KBM-7 (cell line): ENCODE measurements at places on chromosomes 2 and 18.

- DNase-seq: peak; percentile 72
These were observed 93.9 kb downstream of the EVA1A start for GRCh38 chr2:75466708-75467311.

GRCh38 chr18:11251229-11251890, 102.0 kb upstream of the PIEZO2 start:
- DNase-seq: no peak

- DNase-seq: no peak
These were observed 119.7 kb downstream of the METTL4 start for GRCh38 chr18:2451556-2451955.

DNA sequence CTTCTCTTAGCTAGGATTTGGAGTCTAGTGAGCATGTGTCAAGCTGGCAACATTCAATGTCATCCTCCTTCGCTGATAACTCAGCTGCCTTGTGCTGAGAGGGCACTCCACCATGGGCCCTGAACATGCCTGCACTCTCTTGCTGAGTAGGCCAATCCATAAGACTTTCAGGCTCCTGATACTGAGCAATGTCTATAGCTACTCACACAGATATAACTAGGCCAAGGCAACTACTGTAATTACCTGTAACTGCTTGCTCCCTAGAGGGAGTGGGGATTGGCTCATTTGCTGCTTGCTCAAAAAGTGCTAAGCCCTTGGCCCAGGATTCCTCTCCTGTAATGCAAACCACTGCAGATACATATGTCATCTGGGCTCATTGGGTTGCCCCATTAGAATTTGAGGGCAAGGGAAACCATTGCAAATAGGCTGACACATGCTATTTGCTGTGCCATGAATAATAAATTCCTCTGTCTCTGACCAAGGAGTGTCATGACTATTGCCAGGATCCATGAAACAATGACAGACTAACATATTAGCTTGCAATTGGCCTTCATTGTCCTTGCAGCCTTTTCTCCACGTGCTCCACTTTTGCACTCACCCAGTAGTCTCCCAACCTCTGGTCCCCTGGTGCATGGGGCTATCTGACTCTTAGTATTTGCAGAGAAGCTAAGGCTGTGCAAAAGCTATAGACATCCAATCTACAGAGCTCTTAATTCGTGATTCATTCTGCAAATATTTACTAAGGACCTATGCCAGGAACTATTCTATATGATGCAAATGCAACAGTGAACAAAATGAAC, 36.9 kb upstream of the BMPR2 start:
- DNase-seq: no peak

DNA sequence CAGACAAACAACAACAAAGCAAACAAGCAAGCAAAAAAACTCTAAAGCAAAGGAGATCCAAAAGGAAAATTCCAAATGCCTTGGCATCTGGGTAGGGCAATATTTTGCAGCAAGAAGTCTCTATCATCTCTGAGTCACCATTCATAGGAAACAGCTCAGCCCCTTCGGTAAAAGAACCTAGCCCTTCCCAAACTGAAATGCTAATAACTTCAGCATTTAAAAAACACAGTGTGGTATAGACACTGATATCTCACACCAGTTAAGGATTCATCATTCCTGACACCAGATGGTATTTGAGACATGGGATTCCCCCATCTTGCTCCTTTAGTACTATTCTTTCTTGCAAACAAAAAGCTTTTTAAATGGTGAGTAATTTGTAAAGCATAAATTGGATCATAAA, 491.8 kb downstream of the TXNL1 start:
- no peak for DNase-seq

DNA sequence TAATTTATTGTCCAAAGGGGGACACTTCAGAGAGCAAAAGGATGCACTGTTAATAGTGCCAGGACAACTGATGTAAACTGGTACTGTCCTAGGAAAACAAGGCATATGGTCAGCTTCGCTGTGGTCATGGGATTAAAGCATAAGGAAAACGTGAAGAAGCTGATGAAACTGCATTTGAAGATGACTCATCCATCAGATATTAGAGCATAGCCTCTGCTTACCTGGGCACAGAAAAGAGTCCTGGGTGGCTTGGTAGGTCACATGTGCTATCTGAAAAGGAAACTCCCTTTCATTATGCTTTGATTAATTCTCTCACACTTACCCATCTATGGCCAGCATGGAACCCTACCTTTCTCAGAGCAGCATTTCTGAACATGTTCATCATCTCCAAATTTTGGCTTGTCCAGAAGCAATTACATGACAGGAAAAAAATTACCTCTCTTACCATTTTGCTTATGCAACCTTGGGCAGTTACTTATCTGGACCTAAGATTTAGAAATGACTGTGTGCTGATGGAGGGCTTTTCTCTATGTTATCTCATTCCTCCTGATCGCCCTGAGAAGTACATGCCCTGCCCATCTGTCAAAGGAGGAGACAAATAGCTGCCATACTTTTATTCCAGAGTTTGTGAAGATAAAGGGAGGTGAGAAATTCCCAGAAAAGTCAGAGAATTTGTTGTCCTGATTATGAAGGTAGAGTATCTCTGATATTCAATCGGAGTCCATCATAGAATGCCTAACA, 275.3 kb upstream of the SLC14A2 start:
- no peak for DNase-seq

DNA sequence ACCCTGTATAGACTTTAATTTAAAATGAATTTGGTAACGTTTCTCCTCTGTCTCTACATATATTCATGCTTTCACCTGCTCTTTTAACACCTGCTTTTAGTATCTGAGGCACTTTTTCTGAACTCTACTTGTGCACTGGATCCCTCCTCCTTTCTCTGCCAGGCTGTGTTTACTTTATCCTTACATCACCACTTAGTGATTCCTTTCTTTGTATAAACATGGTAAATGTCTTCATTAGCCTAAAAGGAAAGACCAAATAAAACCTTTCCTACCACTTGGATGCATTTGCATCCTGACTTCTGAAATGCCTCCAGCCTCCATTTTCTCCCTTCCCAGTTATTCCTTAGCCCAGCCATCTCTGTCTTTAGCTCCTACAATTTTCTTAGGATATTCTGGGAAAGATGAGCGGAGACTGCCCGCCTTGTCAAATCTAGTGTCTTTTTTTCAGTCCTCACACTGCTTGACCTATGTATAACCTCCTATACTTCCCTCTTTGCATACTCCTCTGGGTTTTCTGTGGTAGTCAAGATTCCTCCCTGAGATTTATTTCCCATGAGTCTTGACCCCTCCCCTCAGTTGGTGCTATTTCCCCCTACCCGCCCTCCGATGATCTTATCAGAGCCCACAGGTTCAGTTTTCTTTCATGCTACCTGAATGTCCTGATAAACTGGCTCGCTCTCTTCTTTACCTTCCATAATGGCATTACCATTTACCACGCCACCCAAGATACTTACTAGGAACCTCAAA, 44.8 kb downstream of the REL start:
- peak; percentile 47 for DNase-seq

DNA sequence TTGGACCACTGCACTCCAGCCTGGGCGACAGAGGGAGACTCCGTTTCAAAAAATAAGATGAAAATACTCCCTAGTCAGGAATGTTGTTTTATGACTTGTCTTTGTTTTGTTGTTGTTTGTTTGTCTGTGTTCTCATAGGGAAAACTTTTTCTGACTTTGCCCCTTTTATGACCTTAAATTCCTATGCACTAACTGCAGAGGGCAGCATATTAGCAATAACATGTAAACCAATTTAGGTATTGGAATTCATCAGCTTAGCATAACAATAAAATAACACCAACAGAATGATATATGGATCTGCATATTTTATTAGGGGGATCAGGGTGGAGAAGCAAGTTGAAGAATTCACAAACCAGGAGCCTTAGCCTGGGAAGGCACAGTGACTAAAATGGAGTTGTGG, 631.5 kb downstream of the SUCLG1 start:
- no peak for DNase-seq

- DNase-seq: peak; percentile 54
These were observed 1.8 kb downstream of the ATP9B start for GRCh38 chr18:79071037-79071436.

DNA sequence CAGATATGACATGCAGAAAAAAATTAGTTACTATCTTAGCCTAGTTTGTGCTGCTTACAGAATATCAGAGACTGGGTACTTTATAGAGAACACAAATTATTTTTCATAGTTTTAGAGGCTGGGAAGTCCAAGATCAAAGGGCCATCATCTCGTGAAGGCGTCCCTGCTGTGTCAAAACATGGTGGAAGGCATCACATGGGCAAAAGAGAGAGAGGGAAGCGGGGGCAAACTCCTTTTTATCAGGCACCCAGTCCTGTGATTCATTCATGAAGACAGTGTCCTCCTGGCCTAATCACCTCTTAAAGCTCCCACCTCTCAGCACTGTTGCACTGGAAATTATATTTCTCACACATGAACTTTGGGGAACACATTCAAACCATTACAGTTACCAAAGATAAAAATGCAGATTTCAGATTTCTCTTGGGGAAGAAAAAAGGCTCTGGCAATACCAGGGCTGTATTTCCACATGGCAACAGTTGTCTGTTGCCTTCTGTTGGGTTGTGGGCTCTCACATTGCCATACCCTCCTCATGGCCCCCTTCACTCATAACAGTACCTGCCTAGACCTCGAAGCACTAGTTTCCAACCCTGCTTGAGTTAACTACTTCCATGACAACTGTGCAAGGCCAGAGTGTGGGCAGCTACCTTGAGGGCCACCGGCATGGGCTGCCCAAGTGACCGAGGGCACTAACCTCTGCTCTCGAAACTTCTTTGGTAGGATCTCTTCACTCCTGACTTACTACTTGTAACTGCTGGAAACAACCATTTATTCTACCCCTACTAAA, 2.7 kb upstream of the ACTR3 start:
- no peak for DNase-seq

- no peak for DNase-seq
These were observed 277.5 kb downstream of the ETAA1 start for GRCh38 chr2:67674668-67675067.

DNA sequence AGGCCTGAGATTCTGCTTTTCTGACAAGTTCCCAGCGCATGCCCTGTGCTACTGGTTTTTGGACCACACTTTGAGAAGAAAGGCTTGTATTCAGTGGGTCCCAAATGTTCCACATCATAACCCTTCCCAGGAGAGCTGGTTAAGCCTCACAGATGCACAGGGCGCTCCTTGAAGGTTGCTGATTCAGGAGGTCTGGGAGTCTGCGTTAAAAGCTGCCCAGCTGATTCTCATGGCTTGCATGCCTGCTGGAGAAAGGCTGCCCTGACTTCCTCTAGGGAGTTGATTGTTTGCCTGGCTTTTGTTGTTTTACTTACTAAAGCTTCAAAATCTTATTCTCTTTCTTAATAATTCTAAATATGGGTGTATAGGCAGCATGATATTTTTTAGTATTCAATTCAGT, 20.7 kb downstream of the CRYGD start:
- no peak for DNase-seq

DNA sequence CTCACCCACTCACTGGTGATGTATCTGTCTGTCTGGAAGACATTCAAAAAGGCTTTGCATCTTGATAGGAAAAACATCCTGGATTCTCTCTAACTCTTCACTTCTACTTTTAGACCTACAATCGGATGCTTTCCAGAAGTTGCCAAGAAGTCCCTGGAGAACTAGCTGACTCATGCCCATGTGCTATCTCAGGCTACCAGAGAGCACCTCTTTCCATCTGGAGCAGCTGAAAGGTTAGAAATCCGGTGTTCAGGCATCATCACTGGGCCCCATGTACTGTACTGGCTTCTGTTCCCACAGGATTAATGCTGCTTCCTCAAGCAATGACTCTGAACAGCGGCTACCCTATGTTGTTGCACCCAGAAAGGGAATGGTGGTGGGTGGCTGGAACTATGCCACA, 259.0 kb downstream of the NBAS start:
- DNase-seq: no peak

- no peak for DNase-seq
These were observed 10.6 kb downstream of the MFSD6 start for GRCh38 chr2:190418727-190419126.

- DNase-seq: no peak
These were observed 108.8 kb downstream of the SPOPL start for GRCh38 chr2:138610201-138610953.

- DNase-seq: no peak
These were observed 240.7 kb upstream of the FAM98A start for GRCh38 chr2:33839791-33840190.

GRCh38 chr18:70826571-70826970, 537.7 kb downstream of the SOCS6 start:
- DNase-seq: no peak

DNA sequence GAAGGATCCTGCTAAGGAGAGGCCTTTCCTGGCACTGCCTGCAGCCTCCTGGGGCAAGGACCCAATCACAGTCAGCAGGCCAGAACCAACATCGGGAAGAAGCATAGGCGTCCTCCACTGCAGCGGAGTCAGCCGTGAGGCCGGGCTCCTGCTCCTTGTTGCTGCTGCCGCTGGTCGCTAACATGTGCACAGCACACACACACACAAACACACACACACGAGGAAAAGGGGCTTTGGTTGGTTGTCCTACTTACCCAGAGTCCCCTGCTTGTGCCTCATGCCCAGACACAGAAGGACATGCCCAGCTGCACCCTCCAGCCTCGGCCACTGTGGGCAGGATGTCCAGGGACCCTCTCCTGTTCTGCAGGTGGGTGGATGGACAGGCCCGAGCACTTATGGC, 209.4 kb downstream of the GLI2 start:
- DNase-seq: no peak

DNA sequence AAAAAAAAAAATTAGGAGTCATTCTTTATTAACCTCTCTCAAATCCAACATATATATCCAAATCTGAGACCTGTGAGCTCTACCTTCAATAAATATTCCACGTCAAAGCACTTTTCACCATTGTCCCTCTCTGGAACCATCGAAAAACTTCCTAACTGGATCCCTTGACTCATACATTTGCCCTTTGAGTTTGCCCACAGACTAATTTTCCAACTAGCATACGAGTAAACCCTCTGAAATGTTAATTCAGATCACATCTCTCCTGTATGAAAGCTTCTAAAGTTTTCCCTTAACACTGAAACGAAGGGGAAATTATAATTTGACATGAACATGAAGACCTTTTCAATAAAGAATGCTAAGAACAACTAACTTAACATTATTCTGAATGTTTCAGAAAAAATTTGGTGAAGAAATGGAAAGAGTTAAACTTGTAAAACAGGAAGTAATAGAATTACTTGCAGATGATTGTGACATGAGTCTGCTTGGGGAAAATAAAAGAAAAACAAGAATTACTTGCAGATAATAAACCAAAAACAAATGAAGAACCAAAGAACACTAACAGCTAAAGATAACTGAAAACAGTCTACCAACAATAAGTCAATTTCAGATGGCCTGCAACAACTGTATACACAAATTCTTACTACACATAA, 110.6 kb downstream of the C2orf74 start:
- no peak for DNase-seq

DNA sequence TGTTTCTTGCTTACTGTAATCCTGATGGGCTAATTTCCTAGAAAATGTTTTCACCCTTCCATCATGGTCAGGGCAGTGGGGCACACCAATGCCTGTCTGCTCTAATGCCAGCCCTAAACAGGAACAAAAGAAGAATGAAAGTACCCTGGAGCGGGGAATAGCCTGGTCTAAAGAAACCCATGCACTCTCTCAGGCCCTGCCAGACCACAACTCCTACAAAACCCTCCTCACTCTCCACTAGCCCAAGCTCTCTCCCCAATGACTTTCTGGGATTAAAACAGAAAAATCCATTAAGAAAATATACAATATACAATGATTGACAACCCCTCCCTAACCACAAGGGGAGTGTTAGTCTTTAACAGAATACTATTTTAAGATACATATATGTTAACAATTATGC, 67.6 kb downstream of the AAK1 start:
- no peak for DNase-seq
